Stimulated activated CD4-positive, alpha-beta T cell treated with anti-CD3 and anti-CD28 coated beads, Interleukin-1b, Interleukin-23, amount 100 ng/mL, for 1 hour (primary cell): ENCODE measurements at places on chromosomes 1 and 21.

- no peak for DNase-seq
Measured at GRCh38 chr1:66685670-66686069, 66.6 kb upstream of the DYNLT5 start.

- no peak for DNase-seq
Measured at GRCh38 chr1:2650967-2651645, 18.3 kb upstream of the MMEL1 start.

DNA sequence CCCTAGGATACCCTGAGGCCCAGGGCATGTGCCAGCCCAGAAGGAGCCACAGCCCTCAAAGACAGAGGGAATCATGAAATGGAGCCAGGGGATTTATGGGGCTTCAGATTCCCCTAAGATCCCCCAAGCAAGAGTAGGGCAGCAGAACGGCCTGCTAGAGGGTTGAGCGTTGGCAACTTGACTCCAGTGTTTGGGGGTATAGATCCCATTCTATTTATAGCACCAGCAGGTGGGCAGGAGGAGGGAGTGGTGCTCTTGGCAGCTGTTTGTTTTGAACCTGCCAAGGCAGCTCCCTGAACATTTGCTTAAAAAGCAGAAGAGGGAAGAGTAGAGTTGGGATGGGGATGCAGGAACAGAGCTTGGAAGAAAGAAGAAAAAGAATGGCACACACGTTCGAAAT lies 33.7 kb downstream of the GLUL start:
- DNase-seq: no peak

GRCh38 chr1:29282924-29283803 lies 46.8 kb downstream of the PTPRU start:
- no peak for DNase-seq

DNA sequence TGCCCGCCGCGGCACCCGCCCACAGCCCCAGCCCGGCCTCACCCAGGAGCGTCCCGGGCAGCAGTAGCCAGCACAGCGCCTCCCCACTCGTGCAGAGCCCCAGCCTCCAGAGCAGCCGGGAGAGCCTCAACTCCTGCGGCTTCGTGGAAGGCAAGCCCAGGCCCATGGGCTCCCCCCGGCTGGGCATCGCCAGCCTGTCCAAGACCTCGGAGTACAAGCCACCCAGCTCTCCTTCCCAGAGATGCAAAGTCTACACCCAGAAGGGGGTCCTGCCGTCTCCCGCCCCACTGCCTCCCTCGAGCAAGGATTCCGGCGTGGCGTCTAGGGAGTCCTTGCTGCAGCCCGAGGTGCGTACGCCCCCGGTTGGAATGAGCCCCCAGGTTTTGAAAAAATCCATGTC lies 531.2 kb downstream of the KIF26B start:
- no peak for DNase-seq

GRCh38 chr21:45977396-45977795 lies 4.2 kb upstream of the COL6A1 start:
- no peak for DNase-seq
